ENCODE measurements at places on chromosomes 1 and 21. TPM values are rescaled to one million over a fixed set of nuclear protein-coding genes. Genes with fewer than 3 reads are reported as not detected.
A peak's percentile ranks its signal among the peaks of the same experiment; 100 is the strongest.

Gene EFNA3
- polyA plus RNA-seq, result 1.7 TPM

Gene NES
- polyA plus RNA-seq, result not detected

Gene FAM89A
- 2.0 TPM for polyA plus RNA-seq

Gene ADAR
- 100 TPM for polyA plus RNA-seq

Gene SYT11
- polyA plus RNA-seq, result 9.6 TPM

Gene FCGR1A
- polyA plus RNA-seq, result 49.4 TPM

Gene SELENBP1
- not detected for polyA plus RNA-seq

Gene B3GALT2
- polyA plus RNA-seq, result 0.26 TPM

Gene MPL
- not detected for polyA plus RNA-seq

Gene NR1I3
- not detected for polyA plus RNA-seq

DNA sequence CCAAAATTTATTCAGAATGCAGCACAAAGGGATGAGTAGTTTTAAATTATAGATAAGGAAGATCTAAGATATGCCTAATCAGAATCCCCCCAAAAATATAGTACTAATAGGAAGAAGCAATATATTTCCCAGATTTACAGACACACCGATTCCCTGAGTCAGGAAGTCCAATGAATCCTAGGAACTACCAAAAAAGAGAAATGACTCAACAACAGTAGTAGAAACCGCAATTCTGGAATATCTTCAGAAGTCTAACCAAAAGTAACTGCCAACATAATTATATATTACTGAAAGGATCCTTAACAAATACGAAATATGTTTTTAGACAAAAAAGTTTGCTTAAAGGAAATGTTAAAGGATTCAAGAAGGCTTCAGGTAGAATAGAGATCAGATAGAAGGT, 10.3 kb downstream of the AHCTF1 start:
- H3K4me1 ChIP-seq, result no peaks in the 10 kb centered on the region
- peaks cover 12% of the 10 kb centered on the region for H3K36me3 ChIP-seq
- H3K4me3 ChIP-seq, result no peak overlapping the region

DNA sequence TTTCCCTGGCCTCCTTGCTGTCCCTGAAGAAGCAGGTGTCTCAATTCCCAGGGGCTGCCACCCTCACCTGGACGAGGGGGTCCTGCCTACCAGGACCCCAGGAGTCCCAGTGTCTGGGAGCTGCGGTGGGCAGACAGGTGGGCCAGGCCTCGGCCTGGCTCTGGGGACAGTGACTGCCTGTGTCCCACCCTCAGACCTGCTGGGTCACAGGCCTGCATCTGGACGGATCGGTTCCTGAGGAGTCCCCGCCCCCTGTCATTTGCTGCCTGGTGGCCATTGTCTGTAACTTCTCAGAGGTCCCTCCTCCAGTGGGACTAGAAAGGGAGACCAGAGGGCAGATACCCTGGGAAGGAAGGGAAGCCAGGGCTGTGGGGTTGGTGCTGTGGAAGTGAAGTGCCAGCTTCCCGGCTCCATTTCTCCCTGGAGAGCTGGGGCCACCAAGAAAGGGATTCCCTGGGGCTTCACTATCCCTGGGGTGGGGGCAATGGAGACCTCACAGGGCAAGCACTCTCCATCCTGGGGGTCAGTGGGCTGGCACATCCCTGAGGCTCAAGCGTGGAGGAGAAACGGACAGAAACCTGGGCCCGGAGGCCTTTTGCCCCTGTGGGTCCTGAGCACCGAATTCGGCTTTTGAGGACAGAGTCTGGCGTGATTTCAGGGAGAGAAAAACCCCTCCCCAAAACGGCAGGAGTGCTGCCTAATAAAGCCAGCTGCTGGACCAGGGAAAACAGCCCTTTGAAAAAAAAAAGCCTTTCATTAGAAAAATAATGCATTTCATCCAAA, 157.3 kb downstream of the PEX14 start:
- H3K4me1 ChIP-seq, result no peaks in the 10 kb centered on the region
- peaks cover 27% of the 10 kb centered on the region for H3K36me3 ChIP-seq
- H3K27me3 ChIP-seq, result no peaks in the 10 kb centered on the region
- no peak for DNase-seq
- H3K27ac ChIP-seq, result no peak overlapping the region

GRCh38 chr21:35324372-35325220, 275.5 kb upstream of the RUNX1 start:
- no peak for DNase-seq
- no peak overlapping the region for H3K4me3 ChIP-seq
- H3K27ac ChIP-seq, result no peak overlapping the region
- H3K4me1 ChIP-seq, result no peaks in the 10 kb centered on the region
- no peaks in the 10 kb centered on the region for H3K36me3 ChIP-seq

- H3K4me1 ChIP-seq, result peaks cover 35% of the 10 kb centered on the region
- H3K4me3 ChIP-seq, result no peak overlapping the region
- H3K27ac ChIP-seq, result no peak overlapping the region
- H3K27me3 ChIP-seq, result no peaks in the 10 kb centered on the region
- H3K36me3 ChIP-seq, result no peaks in the 10 kb centered on the region
These were observed 801 bp upstream of the ANXA9 start for GRCh38 chr1:150981177-150981804.

DNA sequence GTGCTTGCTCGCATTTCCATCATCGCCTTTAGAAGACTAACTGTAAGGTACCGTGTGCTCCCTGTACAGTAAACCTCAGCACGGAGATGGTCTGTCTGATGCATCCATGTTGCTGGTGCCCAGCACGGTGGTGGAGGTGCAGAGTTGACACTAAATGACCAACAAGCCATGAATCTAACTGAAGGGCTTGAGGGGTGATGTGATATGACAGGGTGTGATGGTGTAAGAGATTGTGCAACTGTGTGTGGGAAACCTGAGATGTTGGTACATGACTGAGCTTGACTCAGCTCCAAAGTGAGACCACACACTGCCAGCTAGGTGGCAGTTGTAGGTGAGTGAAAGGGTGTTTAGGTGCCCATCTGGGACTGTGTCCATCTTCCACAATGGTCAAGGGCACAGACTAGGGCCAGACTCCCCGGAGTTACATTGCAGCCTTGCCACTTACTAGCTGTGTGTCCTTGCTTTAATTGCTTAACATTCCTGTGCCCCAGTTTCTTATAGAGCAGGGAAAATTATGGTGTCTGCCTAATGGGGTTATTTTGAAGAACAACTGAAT, 21.4 kb downstream of the SLC2A1 start:
- no peak overlapping the region for H3K4me3 ChIP-seq
- peak overlapping the region; percentile 75 for H3K27ac ChIP-seq
- no peaks in the 10 kb centered on the region for H3K27me3 ChIP-seq
- H3K4me1 ChIP-seq, result peaks cover 89% of the 10 kb centered on the region
- H3K36me3 ChIP-seq, result no peaks in the 10 kb centered on the region
- DNase-seq, result peak; percentile 93

GRCh38 chr1:231666220-231666936, 39.8 kb downstream of the DISC1 start:
- peak overlapping the region; percentile 62 for H3K27ac ChIP-seq
- H3K4me3 ChIP-seq, result no peak overlapping the region
- H3K36me3 ChIP-seq, result no peaks in the 10 kb centered on the region
- DNase-seq, result no peak

GRCh38 chr1:69328186-69328585, 239.5 kb upstream of the LRRC7 start:
- no peak for DNase-seq
- H3K27ac ChIP-seq, result no peak overlapping the region
- no peaks in the 10 kb centered on the region for H3K4me1 ChIP-seq
- H3K27me3 ChIP-seq, result no peaks in the 10 kb centered on the region

- no peaks in the 10 kb centered on the region for H3K27me3 ChIP-seq
- no peak for DNase-seq
- H3K27ac ChIP-seq, result no peak overlapping the region
- no peaks in the 10 kb centered on the region for H3K36me3 ChIP-seq
- peaks cover 13% of the 10 kb centered on the region for H3K4me1 ChIP-seq
These were observed 20.9 kb downstream of the SLC26A9 start for GRCh38 chr1:205922314-205922713.

- no peaks in the 10 kb centered on the region for H3K27me3 ChIP-seq
- H3K4me3 ChIP-seq, result peak overlapping the region; percentile 19
These were observed 11.4 kb downstream of the SLC45A3 start for GRCh38 chr1:205668951-205669340.

GRCh38 chr1:24382165-24382577, 31.4 kb downstream of the STPG1 start:
- no peak overlapping the region for H3K4me3 ChIP-seq
- DNase-seq, result no peak
- H3K4me1 ChIP-seq, result peaks cover 17% of the 10 kb centered on the region
- H3K36me3 ChIP-seq, result no peaks in the 10 kb centered on the region
- H3K27ac ChIP-seq, result no peak overlapping the region

DNA sequence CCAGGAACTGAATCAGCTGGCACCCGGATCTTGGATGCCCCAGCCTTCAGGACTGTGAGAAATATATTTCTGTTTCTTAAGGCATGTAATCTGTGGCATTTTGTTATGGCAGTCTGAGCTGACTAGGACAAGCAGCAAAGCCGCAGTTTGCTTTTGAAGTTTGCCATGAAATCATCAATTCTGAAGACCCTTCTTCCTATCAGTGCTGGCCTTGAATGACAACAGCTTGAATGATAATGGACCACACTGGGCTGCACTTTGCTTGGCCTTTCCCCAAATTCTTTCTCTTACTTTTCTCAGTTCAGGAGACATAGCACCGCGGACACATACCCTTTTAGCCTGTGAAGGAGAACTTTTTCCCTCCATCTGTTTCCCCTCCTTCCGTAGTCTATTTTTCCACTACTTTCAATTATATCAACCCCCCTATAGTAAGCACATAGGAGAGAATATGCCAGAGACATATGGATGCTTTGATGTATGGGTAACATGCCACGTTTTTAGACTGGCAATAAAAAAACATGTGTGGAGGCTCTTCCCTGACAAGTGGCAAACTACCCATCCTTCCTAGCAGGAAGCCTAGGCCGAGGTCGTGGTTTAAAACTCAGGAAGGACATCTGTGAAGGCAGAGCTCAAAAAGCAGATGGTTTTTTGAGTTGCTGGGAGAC, 42.9 kb downstream of the HLX start:
- no peak overlapping the region for H3K4me3 ChIP-seq
- DNase-seq, result no peak
- H3K36me3 ChIP-seq, result no peaks in the 10 kb centered on the region
- H3K4me1 ChIP-seq, result peaks cover 6% of the 10 kb centered on the region
- no peak overlapping the region for H3K27ac ChIP-seq
- peaks cover 3% of the 10 kb centered on the region for H3K27me3 ChIP-seq

DNA sequence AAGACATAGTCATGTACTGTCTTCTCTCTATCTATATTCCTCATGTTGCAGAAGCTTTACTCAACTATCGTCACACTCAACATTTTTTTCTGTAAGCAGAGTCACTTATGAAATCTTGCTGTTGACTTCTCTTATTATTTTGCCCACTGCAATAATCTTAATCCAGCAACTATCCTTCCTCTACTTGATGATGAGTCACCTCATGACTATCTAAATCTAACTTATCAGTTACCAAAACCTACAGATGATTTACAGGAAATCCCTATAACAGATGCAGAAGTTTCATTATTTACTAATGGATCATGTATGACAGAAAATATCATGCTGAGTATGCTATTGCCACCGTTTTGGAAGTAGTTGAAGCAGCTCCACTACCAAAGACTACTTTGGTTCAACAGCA, 378.9 kb downstream of the DUSP10 start:
- H3K4me1 ChIP-seq, result no peaks in the 10 kb centered on the region
- no peak for DNase-seq
- no peaks in the 10 kb centered on the region for H3K36me3 ChIP-seq
- no peaks in the 10 kb centered on the region for H3K27me3 ChIP-seq
- H3K27ac ChIP-seq, result no peak overlapping the region
- no peak overlapping the region for H3K4me3 ChIP-seq
